Activated CD4-positive, alpha-beta memory T cell treated with anti-CD3 and anti-CD28 coated beads, Interleukin-2, amount 10 ng/mL, durations not matched to agents 7 days and 5 days (primary cell): ENCODE measurements at places on chromosomes 7 and 10. TPM values are rescaled to one million over a fixed set of nuclear protein-coding genes. Genes with fewer than 3 reads are reported as not detected.

- no peak for DNase-seq
Observed at GRCh38 chr7:92075455-92076158, 58.7 kb downstream of the CYP51A1 start.

Gene CYP2E1
- total RNA-seq = 0.43 TPM

GRCh38 chr10:119859420-119860258 is 13.0 kb downstream of the MCMBP start:
- no peak for DNase-seq

GRCh38 chr10:70169011-70169410 is 1.3 kb downstream of the SAR1A start:
- no peak for DNase-seq

Gene PRKG1
- not detected for total RNA-seq

Gene VWDE
- 6.6 TPM for total RNA-seq

Gene HMX2
- total RNA-seq = not detected

DNA sequence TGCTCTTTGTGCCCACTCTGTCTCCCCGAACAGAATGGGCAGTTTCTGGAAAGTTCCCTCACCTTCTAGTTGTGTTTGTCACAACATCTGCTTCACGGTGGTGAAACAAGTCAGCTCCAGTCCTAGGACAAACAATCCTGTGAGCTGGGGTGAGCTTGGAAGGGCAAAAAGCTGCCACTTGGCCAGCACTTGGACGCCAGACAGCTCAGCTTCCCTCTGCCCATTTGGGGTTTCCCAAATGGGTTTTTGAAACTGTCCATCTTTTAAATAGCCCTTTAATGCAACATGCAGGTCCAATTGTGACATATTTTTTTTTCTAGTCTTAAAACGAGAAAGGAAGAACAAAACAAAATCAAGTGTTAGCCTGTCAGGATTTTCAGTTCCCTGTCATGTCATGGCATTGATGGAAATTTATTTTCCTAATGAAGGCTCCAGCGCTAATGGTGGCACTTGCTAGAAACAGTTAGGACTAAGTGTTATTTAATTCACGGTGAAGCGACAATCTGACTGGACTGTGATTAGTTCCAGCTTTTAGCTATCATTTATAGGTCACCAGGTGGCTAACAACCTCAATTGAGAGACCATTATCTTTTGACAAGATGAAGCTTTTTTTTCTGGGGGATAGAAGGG is 181.7 kb downstream of the MYOF start:
- DNase-seq = no peak

Gene MMRN2
- total RNA-seq = not detected

Gene STEAP1
- total RNA-seq = 0.25 TPM

Gene FBXL13
- not detected for total RNA-seq

- no peak for DNase-seq
Observed at GRCh38 chr7:146175716-146176115, 59.1 kb downstream of the CNTNAP2 start.

Gene PRSS37
- not detected for total RNA-seq

- DNase-seq = no peak
Observed at GRCh38 chr10:7773845-7774801, 13.7 kb downstream of the KIN start.

GRCh38 chr10:100786591-100786990 is 41.2 kb downstream of the PAX2 start:
- DNase-seq = no peak

Gene C7orf57
- total RNA-seq = 0.28 TPM

- DNase-seq = no peak
Observed at GRCh38 chr7:33114976-33115375, 5.8 kb upstream of the RP9 start.

GRCh38 chr10:48551861-48552591 is 52.8 kb downstream of the ARHGAP22 start:
- peak; percentile 22 for DNase-seq

Gene SUGCT
- total RNA-seq = not detected

GRCh38 chr7:46953008-46953407 is 628.9 kb downstream of the TNS3 start:
- no peak for DNase-seq

DNA sequence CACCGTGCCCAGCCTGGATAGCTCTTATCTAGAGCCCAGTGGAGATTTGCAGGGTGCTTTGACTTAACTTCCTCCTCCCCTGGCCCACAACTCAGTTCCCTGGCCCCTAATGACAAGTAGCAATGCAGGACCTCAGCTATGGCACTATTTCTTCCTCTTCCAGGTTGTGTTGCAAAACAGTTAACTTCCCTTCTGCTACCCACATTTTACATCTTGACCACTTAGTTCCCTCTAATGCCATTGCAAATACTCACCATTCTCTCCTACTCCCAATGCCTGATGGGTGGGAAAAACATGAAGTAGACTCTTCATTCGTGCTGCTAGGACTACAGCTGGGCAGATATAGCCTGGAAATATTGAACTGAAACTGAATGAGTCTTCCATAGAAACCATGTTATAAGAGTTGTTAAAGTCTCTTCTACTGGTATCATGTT is 39.1 kb upstream of the FGL2 start:
- DNase-seq = no peak

- DNase-seq = no peak
Observed at GRCh38 chr10:102421507-102421756, 796 bp downstream of the FBXL15 start.

DNA sequence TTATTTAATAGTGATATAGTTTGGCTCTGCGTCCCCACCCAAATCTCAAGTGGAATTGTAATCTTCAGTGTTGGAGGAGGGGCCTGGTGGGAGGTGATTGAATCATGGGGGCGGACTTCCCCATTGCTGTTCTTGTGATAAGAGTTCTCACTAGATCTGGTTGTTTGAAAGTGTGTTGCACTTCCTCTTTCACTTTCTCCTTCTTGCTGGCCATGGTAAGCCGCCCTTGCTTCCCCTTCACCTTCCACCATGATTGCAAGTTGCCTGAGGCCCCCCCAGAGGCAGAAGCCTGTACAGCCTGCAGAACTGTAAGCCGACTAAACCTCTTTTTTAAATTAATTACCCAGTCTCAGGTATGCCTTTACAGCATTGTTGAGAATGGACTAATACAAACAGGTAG is 101.4 kb downstream of the MTPAP start:
- DNase-seq = no peak

DNA sequence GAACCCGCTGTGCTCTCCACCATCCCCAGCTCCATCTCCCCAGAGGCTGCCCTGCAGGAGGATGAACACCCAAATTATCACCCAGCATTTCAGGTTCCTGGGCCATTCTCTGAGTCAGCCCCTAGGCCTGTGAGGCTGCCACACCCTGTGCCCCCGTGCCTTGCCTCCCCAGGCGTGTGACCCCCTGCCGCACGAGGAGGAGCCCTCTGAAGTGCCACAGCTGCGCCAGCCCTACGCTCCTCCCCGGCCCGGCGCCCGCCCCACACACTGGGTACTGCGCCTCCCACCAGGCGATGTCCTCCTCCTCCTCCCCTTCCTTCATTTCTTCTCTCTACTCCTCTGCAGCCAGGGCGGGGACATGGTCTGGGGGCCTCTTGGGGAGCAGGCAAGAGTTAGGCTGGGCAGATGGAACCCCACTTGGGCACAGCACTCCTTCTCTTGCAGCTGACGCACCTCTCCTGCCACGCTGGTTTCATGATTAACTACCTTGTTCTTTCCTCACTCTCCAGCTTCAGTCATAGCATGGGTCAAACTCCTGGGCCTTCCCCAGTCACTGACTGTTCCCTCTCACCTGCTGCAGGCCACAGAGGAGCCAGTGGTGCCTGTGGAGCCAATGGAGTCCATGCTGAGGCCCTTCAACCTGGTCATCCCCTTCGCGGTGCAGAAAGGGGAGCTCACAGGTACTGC is 12.7 kb upstream of the ATP6V1F start:
- no peak for DNase-seq

Gene RSPH10B2
- not detected for total RNA-seq

- no peak for DNase-seq
Observed at GRCh38 chr10:660413-660969, 29.0 kb downstream of the DIP2C start.

DNA sequence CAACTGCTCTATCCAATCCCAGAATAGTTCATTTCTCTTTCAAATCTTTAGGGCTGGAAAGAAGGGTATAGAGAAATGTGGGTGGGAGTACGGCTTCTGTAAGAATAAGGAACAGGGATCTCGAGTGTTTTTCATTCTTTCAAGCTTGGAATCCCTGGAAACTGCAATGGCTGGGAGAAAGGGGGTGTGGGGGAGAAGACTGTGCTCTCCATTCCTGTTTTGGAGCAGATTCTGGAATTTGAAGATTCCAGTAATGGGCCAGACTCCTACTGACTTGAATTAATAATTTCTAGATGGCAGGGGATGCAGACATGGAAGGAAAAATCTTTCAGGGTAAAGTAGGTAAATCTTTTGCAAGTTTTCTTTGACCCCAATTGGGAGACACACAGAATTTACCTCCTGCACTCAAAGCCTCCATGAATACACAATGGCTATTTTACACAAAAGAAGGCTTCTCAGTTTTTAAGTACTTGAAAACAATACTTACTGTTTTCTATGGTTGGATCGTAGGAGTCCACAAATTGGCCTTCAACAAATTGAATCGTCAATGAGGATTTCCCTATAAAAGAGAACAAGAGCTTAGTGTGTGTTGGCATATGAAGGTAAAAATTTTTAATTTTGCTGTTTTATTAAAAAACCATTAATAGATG is 29.1 kb downstream of the RHEB start:
- no peak for DNase-seq

DNA sequence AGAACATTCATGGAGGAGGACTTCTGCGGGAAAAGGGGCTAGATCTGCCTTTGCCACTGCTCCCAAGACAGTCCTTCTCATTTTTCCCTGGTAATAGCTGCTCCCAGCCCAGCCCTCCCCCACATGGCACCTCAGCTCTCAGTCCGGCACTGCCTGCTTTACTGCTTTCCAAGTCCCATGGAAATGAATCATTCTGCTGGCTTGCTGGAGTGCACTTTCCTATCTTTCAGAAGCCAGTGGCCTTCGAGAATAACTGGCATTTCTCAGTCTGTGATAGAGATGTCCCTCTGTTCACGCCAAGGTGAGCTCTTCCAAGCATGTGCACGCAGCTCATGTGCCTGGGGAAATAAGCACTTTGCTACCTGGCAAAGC is 61.4 kb downstream of the SYPL1 start:
- no peak for DNase-seq

DNA sequence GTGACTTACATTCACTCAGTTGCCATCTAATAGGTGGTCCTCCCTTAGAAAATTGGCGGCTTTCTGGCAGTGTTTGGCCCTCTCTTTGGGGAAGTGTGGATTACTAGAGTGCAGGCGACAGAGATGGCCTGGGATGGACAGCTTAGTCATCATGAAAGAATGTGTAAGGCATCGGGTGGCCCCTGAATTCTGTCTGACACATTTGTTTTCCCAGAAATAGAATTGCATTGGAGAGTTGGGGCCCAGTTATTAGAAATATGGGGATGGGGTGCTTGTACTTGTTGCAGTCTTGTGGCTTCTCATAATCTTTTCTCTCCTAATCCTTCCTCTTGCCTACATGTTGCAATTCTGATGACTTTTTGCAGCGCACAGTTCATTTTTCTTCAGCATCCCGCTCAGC is 13.8 kb downstream of the TCF7L2 start:
- DNase-seq = no peak

Gene SPDYE8
- total RNA-seq = not detected

DNA sequence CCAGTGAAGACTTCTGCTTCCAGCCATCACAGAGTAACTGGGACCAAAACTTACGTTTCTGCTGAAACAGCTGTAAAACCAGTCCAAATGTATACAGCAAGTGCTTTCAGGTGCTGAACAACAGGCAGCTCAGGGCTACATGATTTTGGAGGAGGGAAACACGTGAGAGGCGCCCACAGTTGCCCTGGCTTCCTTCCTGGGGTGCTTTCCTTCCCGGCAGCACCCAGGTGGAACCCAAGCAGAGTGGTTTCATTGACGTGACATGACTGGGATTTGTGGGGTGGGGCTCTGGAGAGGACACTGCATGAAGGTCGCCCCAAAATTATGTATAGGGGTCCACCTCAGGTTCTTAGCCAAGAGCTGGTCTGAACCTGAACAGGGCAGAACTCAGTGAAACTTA is 34.2 kb downstream of the IL2RA start:
- DNase-seq = no peak

DNA sequence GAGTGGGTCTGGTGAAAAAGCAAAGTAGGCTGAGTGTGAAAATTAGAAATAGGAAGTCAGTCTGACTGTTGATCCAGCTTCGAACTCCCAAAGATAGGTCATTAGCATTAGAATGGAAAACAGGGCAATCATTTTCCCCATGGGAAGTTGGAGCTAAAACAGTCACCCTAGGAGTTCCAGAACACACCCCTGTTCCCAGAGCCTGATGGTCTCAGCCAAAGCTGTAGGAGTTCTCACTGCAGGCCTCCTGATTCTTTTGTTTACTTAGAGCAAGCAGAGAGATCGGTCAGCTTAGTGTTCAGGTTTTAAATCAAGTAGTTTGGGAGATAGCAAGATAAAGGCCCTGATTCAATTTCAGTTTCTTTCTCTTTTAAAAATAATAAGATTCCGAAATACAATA is 28.8 kb upstream of the JCAD start:
- no peak for DNase-seq

Gene UROS
- 38.3 TPM for total RNA-seq

DNA sequence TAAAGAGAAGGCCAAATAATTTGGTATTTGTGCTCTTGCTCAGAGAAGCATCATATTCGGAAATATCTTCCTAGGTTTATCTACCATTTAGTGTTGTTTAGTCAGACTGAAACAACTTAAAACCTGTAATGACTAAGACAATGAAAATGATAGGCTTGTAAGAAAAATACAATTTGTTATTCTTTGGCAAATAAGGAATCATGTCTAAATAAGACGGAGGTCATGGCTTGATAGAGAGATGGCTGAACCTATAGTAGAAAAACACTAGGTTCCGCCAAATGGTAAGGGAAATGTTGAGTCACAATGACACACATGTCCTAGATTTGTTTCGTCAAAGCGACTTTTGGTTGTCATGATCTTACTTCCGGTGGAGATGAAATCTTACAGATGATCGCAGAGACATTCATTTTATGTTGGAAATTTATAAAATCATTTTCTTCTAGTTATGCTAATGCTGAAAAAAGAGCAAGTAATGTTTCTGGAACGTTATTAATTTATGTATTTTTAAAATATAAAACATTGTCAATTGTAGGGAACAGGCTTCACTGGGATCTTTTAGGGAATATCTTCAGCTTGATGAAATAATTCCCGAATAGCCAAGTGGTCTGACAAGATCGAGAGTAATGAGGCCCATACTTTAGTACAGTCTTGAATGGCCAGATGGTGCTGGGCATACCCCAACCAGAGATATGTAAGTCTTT is 1.0 kb downstream of the SRGN start:
- DNase-seq = peak; percentile 42
